Right renal cortex interstitium (tissue), 3 donors: ENCODE measurements at places on chromosomes 5 and 9. TPM values are rescaled to one million over a fixed set of nuclear protein-coding genes. Genes with fewer than 3 reads are reported as not detected.
A peak's percentile ranks its signal among the peaks of the same experiment; 100 is the strongest.

PHAX gene
- 89.8 TPM for polyA plus RNA-seq

SLC36A2 gene
- 6.2 TPM for polyA plus RNA-seq

DNA sequence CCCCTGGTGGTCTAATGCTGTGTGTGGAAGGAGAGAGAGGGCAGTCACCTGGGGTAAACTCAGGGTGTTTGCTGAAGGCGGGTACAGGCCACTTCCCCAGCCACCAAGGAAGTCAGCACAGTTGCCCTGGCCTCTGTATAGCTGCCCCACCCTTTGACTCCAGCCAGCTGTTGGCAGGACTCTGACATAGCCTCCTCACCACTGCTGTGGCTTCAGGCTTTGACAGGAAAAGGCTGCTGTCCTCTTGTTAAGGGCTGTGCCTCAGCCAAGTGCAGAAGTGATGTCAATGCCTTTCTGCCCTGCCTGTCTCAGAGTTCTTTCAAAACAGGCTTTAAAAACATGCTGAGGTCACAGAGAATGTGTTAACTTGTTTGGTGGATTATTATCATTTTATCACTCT lies 487.2 kb upstream of the KLF4 start:
- DNase-seq = no peak

DNA sequence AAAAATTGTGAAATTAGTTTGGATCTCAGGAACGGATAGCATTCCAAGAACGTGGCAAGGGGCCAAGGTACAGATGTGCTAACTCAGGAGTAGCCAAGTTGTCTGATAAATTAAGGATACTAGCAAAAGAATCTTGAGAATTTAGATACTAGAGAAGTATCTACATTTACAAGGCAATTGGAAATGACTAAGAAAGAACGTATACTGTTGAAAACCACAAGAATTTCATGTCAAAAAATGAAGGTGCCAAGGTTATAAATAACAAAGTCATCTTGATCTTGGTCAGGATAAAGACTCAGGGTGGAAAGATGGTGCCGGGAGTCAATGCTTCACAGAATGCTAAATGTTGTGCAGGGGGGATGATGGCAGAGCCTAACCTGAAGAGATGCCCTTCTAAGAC lies 19.2 kb downstream of the CAPSL start:
- no peak for DNase-seq

DNA sequence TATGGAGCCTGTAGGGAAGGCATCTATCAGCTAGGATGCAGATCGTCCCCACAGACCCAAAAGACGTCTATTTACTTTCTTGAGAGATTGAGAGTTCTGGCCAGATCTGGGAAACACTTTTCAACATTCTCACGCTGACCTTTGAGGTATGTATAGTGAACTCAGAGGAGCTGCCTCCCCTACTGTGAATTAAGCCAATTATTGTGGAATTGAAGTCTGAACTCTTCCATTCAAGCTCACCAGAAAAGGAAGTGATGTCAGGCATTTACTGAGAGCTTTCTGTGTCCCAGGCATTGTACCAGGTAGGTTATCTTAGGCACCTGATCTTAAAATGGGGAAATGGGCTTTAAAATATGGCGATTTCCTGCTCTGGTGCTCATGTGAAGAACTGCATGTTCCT lies 136.5 kb downstream of the SV2C start:
- no peak for DNase-seq

DNA sequence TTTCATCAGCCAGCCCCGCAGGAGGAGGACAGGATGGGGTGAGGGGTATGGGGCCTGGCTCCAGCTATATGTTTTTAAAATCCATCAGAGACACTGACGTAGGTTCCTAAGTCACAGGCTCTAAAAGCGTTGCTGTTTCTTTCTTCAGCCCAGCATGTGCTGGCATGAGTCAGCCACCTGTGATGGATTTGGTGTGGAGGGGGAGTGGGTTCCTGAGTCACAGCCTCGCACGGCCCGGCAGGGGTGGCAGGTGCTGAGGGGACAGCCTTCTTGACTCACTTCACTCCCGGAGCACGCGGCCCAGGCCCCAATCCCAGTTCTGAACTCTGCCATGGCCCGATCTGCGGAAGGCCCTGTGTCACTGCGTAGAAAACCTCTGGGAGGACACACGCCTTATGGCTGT lies 38.8 kb upstream of the RPL26L1 start:
- no peak for DNase-seq

GRCh38 chr5:143016777-143017516 lies 246.8 kb downstream of the ARHGAP26 start:
- no peak for DNase-seq

DNA sequence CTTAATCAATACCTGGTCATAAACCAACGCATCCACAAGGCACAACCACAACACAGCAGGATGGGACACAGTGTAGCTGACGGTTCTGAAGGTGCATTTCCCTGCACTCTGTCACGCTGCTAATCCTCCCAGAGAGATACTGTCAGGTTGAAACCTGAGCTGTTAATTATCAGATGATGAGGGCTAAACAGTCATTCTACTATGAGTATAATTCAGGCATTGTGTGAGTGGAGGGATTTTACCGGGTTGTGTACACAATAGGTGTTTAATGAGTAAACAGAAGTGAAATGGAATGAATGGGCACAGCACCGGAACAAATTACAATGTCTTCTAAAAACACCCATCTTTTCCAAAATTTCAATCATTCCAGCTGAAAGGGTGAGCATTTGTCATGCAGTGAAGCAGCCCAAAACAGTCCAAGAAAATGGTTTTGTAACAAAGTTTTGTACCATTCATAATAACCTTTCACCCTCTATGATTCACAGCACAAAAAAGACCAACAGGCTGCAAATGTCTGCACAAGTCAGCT lies 71.5 kb downstream of the ABCA1 start:
- no peak for DNase-seq

DNA sequence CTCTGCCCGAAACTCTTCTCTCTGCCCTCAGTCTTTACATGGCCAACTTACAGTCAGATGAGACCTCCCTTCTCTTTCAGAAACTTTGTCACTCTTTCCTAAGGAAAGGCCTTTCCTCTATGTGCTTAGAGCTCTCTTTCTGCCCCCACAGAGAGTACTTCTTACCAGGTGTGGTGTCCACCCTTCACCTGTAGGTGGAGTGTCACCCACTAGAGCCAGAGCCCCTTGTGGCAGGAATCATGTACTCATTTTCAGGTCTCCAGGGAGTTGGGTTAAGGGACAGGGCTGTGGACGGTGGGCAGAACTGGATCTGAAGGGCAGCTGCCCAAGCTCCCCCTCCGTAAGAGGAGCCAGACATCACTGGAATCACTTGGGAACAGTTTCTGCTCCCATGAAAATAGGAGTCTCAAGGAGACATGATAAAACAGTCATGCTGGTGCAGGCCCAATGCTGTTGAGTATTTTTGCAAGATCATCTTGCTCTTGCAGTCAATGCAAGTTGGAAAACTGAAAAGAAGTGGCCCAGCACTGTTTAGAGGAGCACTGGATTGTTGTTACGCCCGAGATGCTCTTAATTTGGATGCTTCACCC lies 436.7 kb downstream of the ZSWIM6 start:
- DNase-seq = no peak

- no peak for DNase-seq
Observed at GRCh38 chr5:103942587-103943186, 380.1 kb upstream of the NUDT12 start.

- no peak for DNase-seq
Observed at GRCh38 chr9:19286634-19287188, 56.2 kb downstream of the DENND4C start.

GRCh38 chr5:164497311-164498064 lies 992.1 kb downstream of the MAT2B start:
- DNase-seq = peak; percentile 23

- no peak for DNase-seq
Observed at GRCh38 chr5:84227236-84227635, 157.4 kb downstream of the EDIL3 start.
